Stimulated activated CD8-positive, alpha-beta memory T cell treated with anti-CD3 and anti-CD28 coated beads, Interleukin-12 subunit alpha, Interleukin-12 subunit beta, amount 100 ng/mL, for 1 hour (primary cell): ENCODE measurements at places on chromosomes 12 and 14.

- no peak for DNase-seq
These were observed 116.0 kb upstream of the RTL1 start for GRCh38 chr14:101019541-101019940.

GRCh38 chr12:88994971-88995370, 357.3 kb downstream of the DUSP6 start:
- DNase-seq = no peak

DNA sequence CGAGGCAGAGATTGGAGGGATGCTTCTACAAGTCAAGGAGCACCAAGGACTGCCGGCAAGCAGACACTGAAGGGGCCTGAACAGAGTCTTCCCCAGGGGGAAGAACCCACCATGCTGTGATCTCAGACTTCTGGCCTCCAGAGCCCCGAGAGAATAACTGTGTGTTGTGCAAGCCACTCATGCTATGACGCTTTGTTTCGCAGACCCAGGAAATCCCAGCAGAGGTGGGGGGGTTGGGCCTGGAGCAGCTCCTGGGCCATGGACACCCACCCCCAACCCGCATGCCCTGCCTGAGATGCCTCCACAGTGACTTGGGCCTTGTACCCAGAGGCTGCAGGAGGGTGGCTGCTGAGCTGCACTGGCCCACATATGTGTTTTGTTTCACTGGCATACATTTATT, 31.2 kb downstream of the ARL6IP4 start:
- no peak for DNase-seq

GRCh38 chr12:49545815-49546214, 7.0 kb downstream of the KCNH3 start:
- no peak for DNase-seq

- DNase-seq = no peak
These were observed 54.4 kb downstream of the PELI2 start for GRCh38 chr14:56172571-56172971.

GRCh38 chr14:65791191-65791981, 378.9 kb downstream of the FUT8 start:
- DNase-seq = no peak

DNA sequence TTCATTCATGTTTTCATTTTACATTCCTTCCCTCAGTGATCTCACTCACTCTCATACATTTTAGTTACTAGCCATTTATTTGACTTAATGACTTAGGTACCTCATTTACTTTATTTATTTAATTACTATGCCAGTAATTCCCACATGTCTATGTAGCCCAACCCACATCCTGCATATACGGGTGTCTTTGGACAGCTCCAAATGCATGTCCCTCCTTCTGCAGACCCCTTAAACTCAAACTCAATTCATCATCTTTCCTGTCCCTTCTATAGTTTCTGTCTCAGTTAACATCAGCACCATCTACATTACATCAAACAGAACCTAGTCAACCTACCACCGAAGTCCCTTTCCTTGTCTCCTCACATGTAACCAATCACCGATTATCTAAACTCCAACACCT, 2.8 kb downstream of the CLEC1A start:
- DNase-seq = no peak

DNA sequence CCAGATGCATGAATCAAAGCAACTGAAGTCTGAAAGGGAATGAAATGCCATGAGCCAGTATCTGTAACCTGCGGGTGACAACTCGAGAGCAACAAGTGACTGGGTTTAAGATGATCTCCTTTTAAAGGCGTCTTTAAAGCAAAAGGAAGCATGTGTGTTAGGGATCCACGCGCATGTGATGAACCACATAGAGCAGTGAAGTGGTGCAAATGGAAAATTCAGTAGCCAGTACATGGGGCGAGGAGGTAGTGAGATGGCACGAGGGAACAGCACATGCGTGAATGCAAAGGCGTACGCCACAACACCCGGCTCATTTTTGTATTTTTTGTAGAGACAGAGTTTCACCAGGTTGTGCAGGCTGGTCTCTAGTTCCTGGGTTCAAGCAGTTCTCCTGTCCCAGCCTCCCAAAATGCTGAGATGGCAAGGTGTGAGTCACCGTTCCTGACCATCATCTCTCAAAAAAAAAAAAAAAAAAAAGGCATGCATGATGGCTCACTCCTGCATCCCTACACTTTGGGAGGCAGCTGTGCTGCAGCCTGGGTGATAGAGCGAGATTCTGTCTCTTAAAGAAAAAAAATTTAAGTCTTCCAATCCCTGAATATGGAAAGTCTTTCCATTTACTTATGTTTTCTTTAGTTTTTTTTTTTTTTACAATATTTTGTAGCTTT, 24.6 kb upstream of the BCL7A start:
- no peak for DNase-seq
